ENCODE measurements at places on chromosomes 4 and X.
A peak's percentile ranks its signal among the peaks of the same experiment; 100 is the strongest.

DNA sequence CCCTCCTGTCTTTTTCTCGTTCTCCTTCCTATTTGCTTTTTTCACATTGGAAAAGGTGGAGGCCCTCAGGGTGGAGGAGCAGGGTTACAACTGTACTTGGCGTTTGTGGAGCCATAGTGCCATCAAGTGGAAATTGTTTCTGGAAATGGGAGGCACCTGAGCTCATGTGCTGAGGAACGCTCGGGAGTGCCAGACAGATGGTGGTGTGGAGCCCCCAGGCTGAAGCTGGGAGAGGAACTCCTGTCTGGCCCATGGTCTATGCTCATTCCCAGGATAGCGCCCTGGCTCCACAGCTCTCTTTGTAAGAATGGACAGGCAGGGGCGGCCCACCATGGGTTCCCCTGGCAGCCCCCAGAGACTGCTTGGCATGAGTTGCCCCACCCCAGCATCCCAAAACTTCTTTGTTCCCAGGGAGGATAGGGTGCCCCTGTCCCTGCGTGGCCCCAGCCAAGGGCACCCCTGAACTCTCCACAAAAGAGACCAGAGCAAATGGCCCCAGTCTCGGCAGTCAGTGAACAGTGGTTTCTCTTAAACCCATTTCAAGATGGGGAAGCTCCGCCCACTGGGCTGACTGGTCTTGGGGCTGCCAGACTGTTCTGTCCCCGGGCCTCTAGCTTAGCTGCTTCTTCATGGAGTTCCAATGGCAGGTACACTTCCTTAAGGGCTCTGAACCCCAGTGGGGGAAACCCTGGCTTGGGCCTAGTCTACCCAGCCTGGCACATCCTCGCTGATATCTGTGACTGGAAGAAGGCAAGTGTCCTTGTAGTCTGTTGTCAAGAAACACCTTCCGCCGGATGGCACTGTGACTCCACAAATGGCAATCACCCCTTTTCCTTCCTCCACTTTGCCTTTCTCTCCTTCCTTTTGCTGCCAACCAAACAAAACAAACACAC lies 70.1 kb downstream of the NBDY start:
- no peak for DNase-seq

DNA sequence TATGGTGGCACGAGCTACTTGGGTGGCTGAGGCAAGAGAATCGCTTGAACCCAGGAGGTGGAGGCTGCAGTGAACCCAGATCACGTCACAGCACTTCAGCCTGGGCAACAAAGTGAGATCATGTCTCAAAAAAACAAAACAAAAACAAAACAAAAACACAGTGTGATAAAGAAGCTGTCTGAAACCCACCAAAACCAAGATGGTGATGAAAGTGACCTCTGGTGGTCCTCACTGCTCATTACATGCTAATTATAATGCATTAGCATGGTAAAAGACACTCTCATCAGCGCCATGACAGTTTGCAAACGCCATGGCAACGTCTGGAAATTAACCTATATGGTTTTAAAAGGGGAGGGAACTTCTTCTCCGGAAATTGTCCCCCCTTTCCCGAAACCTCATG lies 29.4 kb upstream of the OPHN1 start:
- peak; percentile 47 for DNase-seq

- no peak for DNase-seq
Observed at GRCh38 chr4:74504212-74504611, 59.3 kb downstream of the AREG start.

DNA sequence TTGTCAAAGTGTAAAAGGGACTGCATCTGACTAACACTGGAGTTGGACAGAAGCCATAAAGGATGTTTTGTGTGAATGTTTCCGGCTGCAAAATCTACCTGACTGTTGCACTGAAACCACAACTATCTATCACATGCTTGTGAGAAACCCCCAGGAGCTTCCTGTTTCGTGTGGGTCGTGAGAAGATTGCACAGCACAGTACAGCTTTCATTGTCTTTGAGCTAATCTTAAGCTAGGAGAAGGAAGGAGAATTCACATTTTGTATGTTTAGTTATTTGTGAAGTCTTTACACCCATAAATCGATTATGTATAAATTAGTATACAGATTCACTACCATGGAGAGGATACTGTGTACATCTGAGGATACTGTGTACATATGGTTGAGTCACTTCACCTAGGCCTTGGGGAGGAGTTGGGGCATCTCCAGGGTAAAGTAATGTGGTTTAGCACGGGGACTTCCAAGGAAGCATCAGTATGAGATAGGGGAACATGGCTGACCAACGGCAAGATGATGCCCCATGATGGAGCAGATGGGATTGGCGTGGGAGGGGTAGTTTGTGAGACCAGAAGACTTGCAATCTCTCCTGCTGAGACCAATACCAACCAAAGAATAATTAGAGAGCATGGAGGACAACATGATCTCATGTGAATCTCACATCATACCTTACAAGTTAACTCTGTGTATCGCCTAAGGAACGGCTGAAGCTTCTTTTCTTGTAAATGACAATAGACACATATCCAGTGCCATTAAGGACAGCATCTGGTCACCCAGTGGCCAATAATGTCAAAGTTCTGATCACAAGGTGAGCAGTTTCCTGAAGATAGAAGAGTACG lies 43.1 kb upstream of the FAM9C start:
- no peak for DNase-seq

DNA sequence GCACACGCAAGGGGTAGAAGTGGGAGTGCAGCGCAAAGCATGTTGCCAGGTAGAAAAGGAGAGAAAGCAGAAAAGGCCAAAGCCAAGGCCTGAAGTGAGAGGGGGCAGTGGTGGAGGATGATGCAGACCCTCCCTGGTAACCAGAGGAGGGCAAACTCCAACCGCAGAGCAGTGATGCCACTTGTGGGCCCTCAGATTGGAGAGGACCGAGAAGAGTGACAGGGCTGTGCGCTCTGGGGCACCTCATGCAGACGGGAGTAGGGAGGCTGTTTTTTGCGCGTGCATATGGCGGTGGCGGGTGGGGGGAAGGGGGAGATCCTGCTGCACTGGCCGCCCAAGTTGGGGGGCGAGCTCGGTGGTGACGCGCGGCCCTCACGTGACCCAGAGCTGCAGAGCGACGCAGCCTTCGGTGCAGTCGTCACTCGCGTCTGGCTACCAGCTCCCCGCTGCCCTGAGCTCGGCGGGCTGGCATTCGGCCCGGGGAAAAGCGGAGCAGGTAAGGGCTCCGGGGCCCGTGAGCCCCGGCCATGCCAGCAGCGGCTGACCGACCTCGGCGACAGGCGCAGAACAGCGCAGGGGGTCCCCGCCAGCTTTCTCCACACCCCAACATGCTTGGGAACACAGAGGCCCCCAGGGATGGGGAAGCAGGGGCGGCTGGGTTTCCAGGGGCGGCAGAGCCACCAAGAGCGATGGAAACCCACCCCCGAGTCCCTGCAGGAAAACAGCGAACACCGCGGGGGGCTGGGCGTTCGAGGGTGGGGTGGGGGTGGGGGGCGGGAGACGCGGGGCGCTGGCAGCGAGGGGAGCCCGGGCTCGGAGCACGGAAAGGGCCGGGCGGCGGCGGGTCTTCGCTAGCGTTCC lies at the start of gene BEX3:
TSS of gene BEX3 (plus strand) at position 421 of the 861 bp plus-strand sequence. CDS start 984 bp downstream, outside the sequence.
- DNase-seq = peak; percentile 28

- no peak for DNase-seq
Observed at GRCh38 chr4:86657910-86658309, 63.8 kb downstream of the PTPN13 start.

- DNase-seq = peak; percentile 79
Observed at GRCh38 chrX:101417981-101418841, 10.2 kb downstream of the HNRNPH2 start.

DNA sequence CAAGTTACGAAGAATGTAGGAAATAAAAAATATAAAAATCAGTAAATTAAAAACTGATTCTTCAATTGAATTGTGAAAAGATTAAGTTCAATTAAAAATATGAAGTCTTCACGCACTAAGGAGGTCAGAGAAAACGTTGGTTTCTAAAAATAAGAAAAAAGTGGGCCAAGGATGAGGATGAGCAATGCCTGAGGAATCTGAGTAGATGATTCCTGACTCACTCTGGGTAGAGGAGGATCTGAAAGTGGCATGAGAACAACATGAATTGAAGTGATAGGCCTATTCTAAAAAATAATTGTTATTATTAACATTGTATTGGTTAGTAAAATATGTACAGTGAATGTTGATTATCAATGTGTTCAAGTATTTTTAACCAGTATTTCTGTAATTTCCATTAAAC lies 444.2 kb downstream of the GRIA2 start:
- DNase-seq = no peak

GRCh38 chrX:69961365-69962072 lies 88.2 kb downstream of the AWAT2 start:
- DNase-seq = no peak

- no peak for DNase-seq
Observed at GRCh38 chrX:590693-591404, 39.7 kb upstream of the SHOX start.

DNA sequence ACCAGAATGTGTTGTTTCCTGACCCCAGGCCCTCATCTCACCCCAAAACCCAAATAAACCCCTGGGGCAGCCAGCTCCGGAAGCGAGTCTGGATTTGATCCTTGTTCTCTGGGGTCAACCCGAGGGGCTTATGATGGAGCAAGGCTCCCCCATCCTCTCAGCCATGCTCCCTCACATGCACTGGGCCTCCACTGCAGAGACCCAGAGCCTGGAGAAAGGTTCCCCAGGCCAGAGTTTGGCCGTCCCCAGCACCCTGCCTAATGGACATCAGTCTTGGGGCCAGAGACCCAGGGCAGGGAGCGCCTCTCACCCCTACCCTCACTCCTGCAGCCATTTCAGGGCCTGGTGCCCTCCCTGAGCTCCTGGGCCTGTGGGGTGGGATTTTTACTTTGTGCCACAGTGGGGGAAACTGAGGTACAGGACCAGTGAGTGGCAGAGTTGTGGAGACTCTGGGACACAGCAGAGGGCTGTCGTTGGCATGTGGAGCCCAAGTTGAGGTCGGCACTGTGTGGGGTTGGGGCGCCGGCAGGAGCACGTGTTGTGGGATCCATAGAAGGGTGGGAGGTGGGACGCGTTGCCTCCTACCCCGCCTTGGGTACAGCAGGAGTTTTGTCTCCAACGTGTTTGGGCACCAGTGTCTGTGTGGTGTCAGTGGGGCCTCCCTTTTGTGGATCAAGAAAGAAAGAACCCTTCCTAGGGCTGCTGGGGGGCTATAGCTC lies 3.6 kb downstream of the FGFR3 start:
- no peak for DNase-seq

DNA sequence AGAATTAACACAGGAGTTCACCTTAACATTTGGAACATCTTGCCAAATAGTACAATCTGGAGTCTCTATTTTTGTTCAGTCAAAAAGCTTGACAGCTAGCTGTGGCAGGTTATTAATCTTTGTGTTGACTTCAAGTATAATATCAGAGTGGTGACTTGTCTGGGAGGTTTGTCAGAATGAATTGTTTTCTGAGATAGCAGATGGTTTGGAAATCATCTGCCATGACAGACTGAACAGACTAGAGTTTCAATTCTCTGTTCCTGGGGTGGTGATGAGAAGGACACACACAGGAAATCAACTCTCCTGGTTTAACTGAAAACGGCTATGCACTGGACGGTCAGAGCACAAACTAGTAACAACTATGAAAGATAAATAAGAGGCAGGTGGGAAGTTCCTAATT lies 203.3 kb upstream of the EMCN start:
- no peak for DNase-seq

DNA sequence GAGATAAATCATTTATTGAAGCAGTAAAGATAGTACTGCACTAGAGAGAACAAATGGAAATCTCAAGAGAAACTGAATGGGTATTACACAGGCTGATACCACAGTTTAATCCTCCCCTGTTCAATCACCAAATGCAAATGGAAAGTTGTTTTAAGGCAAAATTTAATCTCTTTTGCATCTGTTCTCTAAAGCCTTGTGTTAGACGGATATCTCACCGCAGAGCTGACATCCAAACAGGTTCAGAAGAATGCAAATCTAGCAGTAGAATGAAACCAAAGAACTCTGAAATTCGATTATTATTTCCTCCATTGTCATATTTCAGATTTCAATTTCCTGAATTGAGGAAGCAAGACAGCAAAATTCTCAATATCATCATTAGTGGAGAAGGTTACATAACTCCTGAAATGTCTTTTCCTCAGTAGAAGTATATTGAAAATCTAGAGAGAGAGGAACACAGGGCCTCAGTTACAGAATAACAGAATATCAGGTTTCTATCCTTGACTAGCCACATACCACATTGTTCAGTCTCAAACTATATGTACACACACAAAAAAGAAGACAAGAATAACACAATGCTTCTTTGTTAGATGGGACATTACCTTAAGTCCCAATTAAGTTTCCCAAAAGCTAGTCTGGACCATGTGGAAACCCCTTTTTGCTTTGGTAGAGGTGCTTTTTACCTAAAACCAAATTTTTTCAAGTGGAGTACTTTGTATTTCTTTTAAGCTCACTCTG lies 94.1 kb upstream of the BANK1 start:
- no peak for DNase-seq

DNA sequence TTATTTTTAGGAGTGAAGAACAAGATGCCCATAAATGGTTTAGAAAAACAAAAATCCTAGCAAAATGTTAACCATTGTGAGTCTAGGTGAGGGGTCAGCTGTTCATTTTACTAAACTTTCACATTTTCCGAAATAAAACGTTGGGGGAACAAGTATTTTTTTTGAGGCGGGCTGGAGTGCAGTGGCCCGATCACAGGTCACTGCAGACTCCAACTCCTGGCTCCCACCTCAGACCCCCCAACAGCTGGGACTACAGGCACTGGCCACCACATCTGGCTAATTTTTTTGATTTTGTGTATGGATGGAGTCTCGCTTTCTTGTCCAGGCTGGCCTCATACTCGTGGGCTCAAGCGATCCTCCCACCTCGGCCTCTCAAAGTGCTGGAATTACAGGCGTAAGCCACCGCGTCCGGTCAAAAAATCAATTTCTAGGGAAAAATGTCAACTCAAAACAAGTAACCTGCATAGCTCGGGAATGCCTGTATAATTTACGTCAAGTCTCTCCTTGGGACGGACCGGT lies 742 bp upstream of the TAF1 start:
- DNase-seq = no peak

DNA sequence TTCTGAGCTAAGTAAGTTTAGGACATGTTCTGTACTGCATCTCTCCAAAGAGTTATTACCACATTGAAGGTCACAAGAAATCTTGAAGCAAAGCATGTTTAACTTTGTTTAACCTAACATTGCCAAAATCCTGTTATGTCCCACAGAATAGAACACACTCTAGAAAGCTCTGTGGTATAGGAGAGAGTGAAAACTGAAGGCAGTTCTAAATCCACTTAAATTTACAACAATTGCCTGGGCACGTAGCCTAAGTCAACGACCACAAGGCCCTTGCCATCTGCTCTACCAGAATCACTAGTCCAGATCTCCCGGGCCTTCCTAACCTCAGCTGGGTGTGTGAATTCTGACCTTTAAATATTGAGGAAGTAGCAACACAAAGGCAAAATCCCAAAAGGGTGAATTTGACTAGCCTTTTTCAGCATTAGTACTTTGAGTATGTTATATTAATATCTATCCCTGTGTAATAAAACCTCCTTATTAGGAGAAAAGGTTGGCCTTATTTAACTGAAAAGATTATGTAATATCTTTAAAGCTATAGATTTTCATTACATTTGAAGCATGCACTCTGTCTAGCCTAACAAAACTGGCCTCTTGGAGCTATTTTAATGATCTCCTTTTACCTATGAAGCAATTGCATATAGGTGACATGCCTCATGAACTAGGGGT lies 4.5 kb upstream of the MAML3 start:
- no peak for DNase-seq
